BJ (cell line): ENCODE measurements at places on chromosomes 6 and 20.
A peak's percentile ranks its signal among the peaks of the same experiment; 100 is the strongest.

DNA sequence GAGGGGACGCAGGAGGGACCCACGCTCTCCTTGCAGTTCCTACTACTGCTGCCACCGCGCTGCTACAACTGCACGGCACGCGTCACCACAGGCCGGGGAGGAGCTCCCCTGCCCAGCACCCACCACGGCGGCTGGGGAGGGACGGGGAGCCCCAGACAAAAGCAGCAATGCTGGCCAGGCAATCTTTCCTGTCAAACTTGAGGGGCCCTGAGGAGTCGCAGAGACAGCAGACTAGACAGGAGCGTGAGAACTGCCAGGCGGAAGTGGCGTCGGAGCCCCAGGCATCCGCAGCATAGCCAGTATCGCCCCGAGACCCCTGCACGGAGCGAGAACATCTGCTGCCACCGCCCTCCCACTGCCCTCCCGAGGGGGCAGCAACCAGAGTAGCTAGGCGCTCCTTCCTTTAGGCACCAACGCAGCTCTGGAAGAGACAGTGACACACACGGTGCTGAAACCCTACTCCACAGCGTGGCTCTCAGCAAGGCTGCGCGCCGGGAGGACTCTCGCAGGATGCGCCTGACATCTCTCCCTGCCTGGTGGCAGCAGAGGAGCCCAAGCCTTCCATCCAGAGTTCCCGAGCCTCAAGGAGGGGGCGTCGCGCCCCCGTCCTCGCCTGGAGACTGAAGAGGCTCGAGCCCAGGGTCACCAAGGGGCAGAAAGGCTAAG is 2.2 kb downstream of the TAF4 start:
- DNase-seq: no peak

GRCh38 chr20:42747765-42748411 is 441.8 kb downstream of the PTPRT start:
- DNase-seq: no peak

DNA sequence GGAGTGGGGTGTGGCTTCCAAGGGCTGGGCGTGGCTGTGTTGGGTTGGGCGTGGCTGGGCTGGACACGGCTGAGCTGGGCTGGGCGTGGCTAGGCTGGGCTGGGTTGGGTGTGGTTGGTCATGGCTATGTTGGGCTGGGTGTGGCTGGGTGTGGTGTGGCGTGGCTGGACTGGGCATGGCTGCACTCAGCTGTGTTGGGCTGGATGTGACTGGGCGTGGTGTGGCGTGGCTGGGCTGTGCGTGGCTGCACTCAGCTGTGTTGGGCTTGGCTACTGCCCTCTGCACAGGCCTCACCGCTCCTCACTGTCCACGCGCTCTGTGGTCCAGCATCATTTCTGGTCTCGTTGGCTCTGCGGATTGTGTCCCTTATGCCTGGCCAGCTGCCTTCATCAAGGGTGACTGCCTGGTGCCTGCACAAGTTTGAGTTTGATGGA is 43.5 kb upstream of the SLCO4A1 start:
- DNase-seq: no peak

- DNase-seq: no peak
Measured at GRCh38 chr6:26400626-26401025, 1.4 kb upstream of the BTN3A1 start.

DNA sequence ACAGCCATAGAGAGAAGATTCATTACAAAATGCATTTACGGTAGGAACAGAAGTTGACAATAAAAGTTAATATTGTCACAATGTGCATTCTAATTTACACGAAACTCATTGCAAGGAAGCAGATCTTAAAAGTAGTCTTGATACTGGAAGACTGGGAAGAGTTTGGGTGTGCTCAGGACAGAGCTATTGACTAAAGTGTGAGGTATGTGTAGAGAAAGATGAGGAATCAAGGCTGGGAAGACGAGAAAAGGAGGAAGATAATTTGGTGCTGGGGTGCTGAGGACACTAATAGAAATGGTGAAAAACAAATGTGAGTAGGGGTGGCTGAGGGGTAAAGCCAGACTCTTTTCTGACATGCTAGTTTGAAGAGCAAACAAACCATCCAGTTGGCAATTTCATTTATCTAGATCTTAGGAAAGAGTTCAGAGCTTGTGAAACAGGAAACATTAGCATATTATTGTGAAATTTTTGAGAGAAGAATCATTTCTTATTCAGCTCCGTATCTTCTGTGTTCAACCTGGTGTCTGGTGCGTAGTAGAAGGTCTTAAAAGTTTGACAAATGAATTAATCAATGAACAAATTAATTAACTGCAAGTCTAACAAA is 72.7 kb downstream of the ELOVL4 start:
- no peak for DNase-seq

DNA sequence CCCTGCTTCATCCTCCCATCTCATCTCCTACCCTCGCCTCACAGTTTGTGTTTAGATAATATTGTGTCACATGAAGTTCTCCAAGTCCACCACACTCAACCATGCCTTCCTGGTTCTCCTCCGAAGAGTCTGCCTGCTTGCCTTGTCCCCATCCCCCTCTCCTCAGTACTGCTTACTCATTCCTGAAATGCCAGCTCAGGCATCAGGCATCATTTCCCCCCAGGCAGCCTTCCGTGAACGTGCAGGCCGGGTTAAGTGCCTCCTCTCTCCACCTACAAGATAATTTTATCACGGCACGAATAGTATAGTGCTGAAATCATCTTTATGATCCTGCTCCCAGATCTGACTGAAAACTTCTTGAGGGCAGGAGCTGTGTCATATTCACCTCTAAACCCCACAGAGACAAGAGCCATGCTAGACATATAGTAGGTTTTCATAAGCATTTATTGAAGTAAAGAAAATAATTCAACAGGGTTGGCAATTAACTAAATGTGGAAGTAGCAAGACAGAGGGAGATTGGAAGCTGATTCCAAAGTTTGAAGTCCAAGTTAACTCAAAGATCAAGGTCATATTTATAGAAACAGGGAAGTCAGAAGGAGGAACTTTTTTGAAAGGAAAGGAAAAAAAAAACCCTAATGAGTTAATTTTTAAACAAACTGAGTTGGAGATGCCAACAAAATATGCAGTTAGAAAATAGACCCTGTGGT is 48.7 kb upstream of the BMP2 start:
- DNase-seq: no peak

- no peak for DNase-seq
Measured at GRCh38 chr6:100704961-100705360, 176.2 kb downstream of the ASCC3 start.

GRCh38 chr6:107318100-107318736 is 141.1 kb downstream of the PDSS2 start:
- DNase-seq: no peak

DNA sequence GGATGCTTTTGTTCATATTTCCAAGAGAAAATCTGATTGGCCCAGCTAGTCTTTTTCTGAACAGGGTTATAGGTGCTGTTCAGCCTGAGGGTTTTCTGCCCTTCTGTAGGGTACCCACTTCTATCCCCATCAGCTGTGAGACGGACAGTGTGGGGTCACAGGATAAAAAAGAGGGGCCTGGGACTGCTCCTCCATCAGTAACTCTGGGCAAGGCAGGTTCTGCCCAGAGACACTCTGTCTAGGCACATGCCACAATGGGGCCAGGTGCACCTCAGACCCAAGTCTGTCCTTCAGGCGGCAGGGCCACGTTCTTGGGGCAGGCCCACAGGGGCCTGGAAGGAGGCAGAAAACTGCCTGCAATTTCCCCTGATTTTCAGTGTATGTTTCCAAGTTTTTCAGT is 20.0 kb downstream of the ID4 start:
- DNase-seq: no peak

DNA sequence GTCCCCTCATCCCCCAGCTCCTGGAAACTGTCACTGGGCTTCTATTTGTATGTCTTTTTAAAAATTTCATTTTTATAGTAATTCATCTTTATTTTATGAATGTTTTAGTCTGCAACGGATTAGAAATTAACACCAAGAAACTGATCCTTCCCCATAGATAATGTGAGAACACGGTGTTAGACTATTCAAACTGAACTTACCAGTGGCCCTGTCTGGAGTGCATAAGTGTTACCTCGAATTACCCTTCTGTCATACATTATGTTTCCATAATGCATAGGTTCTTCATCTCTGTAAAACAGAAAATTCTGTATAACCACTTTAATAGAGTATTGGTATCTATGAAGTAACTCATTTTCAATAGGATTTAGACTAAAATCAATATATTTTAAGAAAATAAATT is 6.4 kb downstream of the RSPH3 start:
- no peak for DNase-seq

- no peak for DNase-seq
Measured at GRCh38 chr6:42790549-42791181, 8.8 kb downstream of the BICRAL start.

- no peak for DNase-seq
Measured at GRCh38 chr6:82333781-82334180, 29.8 kb upstream of the TPBG start.

DNA sequence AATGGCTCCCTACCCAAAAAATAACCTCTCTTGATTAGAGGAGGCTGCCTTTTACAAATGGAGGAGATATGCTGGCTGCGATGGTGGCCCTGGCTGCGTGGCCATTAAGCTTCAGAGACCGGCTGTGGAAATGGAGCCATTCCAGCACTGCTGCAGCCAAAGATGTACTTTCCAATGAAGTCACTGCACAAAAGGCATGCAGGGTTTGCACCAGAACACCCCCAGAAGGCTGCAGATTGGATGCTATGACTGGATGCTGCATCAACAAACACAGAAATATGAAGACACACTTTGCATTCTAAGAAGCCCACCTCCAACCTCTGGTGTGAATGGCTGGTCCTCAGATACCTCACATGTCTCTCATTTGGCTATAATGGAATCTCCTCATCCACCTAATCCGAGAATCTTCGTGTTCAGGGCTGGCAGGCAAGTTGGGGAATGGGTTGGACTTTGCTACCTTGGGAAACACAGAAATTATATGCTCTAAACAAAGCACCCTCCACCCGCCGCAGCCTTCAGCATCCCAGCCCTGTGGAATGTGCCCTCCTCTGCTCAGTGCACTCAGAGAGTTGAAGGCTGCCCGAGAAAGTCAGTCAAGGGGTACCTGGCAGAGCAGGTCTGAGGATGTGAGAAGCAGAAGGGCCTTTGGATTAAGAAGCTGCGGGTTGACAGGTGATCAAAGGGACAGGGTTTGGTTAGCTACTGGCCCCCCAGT is 35.3 kb downstream of the APCDD1L start:
- DNase-seq: no peak

GRCh38 chr20:13130707-13131103 is 90.4 kb upstream of the ISM1 start:
- DNase-seq: no peak

GRCh38 chr6:166806962-166807757 is 149.2 kb downstream of the RNASET2 start:
- DNase-seq: no peak

- DNase-seq: no peak
Measured at GRCh38 chr6:30169658-30170614, 6.6 kb downstream of the TRIM15 start.

DNA sequence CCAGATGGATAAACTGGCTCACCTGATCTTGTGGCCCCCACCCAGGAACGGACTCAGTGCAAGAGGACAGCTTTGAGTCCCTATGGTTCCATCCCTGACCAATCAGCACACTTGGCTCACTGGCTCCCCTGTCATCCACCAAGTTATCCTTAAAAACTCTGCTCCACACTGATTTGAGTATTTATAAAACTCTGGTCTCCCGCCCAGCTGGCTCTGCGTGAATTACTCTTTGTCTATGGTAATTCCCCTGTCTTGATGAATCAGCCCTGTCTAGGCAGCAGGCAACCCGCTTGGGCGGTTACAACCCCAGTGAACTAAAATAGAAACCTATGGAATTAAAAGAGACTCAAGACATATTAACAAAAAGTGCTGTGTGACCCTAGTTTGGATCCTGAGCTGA is 38.1 kb upstream of the CD83 start:
- DNase-seq: no peak

GRCh38 chr6:26568601-26569432 is 27.9 kb upstream of the ABT1 start:
- DNase-seq: peak; percentile 70

GRCh38 chr6:122790423-122791309 is 1.6 kb downstream of the SMPDL3A start:
- no peak for DNase-seq

- DNase-seq: no peak
Measured at GRCh38 chr6:36751091-36751490, 53.5 kb downstream of the RAB44 start.

- DNase-seq: no peak
Measured at GRCh38 chr6:75155631-75156030, 50.2 kb downstream of the COL12A1 start.

DNA sequence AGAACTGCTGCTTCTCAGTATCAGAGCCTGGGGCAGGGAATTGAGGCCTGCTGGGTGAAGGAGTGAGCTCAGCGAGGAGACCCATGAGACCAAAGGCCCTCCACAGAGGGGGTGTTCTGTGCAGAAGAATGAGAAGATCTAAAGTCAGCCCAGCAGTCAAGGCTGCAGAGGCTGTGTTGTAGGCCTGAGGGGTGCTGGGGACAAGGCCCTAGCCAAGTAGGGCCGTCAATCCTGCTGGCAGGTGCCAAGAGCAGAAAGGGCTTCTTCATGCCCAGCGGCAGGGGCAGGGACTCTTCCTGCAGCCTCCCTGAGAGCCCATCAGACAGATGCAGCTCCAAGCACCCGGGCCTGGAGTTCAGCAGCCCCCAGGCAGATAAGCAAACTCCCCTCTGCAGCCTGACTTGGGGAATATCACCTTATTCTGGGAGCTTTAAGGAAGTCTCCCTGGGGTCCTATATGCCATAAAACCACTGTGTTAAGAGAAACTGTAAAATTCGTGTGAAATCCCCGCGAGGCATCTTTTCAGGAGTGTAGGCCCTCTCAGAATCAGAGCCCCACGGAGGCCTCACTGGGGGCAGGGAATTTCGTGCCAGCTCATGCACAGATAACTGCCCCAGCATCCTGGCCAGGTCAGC is 9.0 kb downstream of the CCDC167 start:
- no peak for DNase-seq

DNA sequence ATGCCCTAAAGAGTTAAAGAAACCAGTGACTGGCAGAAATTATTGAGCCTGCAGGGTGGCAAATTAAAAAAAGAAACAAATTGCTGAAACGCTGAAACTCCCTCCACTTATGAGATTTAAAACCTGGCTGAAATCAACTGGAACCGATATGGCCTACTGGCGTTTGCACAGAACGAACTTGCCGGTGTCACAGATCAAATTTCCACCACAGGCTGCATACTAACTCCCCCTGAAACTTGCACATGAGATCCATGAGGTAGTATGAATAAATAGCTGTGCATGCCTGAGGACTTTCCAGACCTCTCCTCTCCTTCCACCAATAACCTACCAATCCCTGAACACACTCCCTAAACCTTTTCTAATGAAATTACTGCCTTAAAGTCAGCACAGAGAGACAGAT is 150.4 kb downstream of the RNGTT start:
- no peak for DNase-seq

GRCh38 chr20:47021850-47022249 is 127.2 kb downstream of the EYA2 start:
- no peak for DNase-seq

- no peak for DNase-seq
Measured at GRCh38 chr20:35726842-35727711, 15.0 kb downstream of the RBM39 start.

DNA sequence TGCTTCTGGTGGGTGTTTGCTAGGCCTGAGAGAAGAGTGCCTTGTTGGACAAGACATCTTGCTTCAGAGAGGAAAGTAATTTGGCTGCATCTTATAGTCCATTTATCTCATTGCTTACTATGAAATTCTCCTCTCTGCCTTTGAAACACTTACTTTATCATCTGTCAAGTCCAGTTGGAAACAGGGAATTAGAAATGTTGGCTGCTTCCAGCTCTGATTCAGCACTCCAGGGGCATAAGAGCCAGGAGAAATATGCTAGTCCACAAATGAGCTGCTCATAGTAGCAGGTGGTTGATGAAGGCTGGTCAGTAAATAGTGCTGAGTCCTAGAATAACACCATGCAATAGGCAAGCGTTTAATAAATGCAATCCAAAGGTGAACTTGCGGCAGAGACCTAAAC is 227.1 kb downstream of the SLC35F1 start:
- DNase-seq: no peak
